ENCODE measurements at places on chromosomes 5 and 9. TPM values are rescaled to one million over a fixed set of nuclear protein-coding genes. Genes with fewer than 3 reads are reported as not detected.
A peak's percentile ranks its signal among the peaks of the same experiment; 100 is the strongest.

The BAAT gene
- 0.13 TPM for total RNA-seq

DNA sequence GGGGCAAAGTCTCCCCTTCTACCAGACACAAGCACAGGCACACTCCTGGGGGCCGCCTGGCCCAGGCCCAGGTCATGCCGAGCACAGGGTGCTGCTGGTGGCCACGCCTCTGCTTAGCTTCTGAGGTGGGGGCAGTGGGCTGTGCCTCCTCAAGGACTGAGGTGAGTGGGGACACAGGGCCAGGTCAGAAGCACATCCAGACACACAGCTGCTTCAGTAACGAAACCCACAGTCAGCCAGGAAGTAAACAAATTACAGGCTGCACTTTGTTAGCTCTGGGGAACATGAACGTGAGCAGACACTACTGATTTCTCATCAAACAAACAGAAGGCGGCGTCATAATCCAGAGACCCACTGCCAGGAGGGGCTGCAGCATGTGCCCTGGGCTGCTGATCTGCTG is 192.4 kb downstream of the HSPA4 start:
- no peak for DNase-seq

GRCh38 chr5:71522151-71522550 is 65.0 kb upstream of the MCCC2 start:
- no peak for DNase-seq

GRCh38 chr5:66697796-66698564 is 101.8 kb downstream of the MAST4 start:
- no peak for DNase-seq

- DNase-seq: no peak
Observed at GRCh38 chr9:137138722-137139467, at the start of gene GRIN1. Gene GRIN1 (plus strand): TSS chr9:137139154. CDS start chr9:137139487, 333 bp downstream.

DNA sequence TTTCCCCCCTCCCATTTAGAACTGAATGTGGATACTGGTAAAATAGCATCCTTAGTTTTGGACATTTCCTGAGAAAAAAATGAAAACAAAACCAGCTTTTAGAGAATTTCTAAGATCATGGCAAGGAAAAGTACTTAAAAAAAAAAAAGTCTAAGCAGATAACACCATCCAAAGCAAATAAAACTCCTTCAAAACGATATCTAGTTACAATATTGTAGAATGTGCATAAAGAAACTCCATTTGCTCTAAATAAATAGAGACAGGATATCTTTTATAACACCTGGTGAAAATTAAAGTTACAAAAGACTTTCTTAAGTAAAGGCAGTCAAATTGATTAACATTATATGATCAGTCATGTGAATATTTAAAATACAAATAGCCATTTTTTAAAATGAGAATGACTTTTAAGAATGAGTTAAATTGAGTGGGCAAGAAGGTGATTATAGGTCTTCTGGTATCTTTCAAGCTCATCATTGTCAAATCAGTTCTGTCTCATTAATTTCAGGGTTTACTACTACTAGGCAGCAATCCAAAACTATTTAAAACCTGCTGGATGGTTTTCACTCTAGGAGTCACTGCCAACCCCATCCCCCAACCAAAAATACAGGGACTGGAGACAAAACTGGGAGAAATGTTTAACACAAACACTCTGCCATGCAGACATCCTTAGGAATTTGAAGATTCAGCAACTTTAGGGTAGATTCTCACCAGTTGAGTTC is 382.6 kb downstream of the ADGRV1 start:
- no peak for DNase-seq

DNA sequence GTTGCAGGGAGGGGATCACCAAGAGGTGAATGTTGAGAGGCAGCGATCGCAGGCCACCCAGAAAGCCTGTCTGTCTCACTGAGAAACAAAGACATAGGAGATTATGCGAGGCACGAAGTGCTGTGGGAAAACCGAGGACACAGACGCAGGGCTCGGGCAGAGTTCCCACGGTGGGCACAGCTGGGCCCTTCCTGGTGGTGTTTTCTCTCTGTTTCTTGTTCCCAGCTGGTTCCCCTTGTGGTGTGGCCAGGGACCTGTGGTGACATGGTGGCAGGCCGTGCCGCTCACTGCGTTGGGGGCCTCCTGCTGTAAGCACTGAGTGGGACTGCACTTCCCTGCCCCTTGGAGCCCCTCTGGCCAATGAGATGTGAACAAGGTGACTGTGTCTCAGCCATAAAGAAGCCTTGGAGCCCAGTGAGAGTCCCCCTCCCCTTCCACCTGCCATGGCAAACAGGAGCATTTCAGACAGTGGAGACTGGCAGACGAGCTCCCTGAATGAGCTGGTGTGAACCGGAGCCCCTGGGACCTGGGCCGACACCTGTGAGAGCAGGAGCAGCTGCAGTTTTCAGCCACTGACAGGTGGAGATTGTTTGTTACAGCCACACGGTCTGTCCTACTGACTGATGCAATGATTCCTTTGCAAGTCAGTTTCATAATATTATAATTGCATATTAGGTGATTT is 13.2 kb upstream of the IRX4 start:
- DNase-seq: peak; percentile 0

DNA sequence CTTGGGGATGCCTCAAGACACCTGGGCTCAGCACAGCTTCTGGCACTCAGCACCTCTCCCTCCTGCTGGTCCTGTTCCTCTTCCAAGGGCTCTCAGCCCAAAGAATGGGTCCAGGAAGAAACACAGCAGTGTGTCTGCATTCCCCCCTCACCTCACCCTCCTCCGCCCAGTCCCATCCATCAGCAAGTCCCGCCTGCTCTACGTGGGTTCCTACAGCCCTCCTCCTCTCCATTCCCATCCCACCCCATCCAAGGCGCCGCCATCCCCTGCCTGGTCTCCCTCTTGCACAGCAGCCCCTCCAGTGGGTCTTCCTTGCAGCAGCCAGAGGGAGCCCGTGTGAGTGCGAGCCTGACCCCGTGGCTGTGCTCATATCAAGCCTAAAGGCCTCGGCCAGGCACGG is 52.3 kb upstream of the RPL26L1 start:
- DNase-seq: no peak

- no peak for DNase-seq
Observed at GRCh38 chr5:164748861-164749260, 1243.4 kb downstream of the MAT2B start.

The UAP1L1 gene
- 8.2 TPM for total RNA-seq

- no peak for DNase-seq
Observed at GRCh38 chr5:173458828-173459609, 130.8 kb upstream of the STC2 start.

The GOLGA1 gene
- total RNA-seq: 14.6 TPM
